Small intestine (tissue), 16 donors: ENCODE measurements at places on chromosomes 13 and 19.
A peak's percentile ranks its signal among the peaks of the same experiment; 100 is the strongest.

- DNase-seq = no peak
These were observed 160.5 kb downstream of the TEX29 start for GRCh38 chr13:111480976-111481375.

DNA sequence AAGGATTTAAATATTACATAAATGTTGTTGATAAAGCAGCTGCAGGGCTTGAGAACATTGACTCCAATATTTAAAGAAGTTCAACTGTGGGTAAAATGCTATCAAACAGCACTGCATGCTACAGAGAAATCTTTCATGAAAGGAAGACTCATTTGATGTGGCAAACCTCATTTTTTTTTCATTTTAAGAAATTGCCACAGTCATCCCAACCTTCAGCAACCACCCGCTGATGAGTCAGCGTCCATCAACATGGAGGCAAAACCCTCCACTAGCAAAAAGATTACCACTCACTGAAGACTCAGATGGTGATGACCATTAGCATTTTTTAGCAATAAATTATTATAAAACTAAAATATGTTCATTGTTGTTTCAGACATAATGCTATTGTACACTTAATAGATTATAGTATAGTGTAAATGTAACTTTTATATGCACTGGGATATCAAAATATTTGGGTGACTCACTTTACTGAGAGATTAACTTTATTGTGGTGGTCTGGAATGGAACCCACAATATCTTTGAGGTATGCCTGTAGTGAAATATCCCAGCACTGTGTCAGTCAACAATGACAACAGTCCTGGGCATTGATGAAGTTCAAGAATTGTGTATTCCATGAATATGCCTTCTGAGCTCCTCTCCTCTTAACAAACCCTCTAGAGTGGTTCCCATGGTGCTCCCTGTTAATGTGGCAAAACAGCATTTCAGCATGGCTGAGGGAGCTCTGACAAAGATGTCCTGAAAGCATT lies 52.4 kb upstream of the SOX21 start:
- DNase-seq = no peak

GRCh38 chr13:44403461-44404056 lies 29.9 kb downstream of the SERP2 start:
- peak; percentile 51 for DNase-seq

- DNase-seq = no peak
These were observed 6.3 kb downstream of the MIDN start for GRCh38 chr19:1254530-1255185.

DNA sequence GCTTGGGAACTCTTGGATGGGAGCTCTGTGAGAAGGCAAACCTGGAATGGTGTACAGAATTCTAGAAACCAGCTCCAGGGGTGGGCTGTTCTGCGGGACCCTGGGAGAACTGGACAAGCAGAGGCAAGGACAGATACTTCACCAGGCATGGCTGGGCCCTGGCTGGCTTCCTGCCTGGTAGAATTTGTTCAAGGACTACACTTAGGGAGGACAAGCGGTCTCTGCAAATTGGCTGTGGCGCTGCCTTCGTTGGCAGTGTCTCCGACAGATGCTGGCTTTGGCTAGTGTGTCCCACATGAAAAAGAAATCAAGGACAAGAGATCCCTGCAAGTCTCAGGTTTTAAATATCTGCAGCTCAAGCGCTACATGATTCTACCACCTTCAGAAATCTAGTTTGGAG lies 12.4 kb downstream of the CEBPG start:
- DNase-seq = no peak

- DNase-seq = no peak
These were observed 166.3 kb upstream of the ARGLU1 start for GRCh38 chr13:106734198-106734597.

DNA sequence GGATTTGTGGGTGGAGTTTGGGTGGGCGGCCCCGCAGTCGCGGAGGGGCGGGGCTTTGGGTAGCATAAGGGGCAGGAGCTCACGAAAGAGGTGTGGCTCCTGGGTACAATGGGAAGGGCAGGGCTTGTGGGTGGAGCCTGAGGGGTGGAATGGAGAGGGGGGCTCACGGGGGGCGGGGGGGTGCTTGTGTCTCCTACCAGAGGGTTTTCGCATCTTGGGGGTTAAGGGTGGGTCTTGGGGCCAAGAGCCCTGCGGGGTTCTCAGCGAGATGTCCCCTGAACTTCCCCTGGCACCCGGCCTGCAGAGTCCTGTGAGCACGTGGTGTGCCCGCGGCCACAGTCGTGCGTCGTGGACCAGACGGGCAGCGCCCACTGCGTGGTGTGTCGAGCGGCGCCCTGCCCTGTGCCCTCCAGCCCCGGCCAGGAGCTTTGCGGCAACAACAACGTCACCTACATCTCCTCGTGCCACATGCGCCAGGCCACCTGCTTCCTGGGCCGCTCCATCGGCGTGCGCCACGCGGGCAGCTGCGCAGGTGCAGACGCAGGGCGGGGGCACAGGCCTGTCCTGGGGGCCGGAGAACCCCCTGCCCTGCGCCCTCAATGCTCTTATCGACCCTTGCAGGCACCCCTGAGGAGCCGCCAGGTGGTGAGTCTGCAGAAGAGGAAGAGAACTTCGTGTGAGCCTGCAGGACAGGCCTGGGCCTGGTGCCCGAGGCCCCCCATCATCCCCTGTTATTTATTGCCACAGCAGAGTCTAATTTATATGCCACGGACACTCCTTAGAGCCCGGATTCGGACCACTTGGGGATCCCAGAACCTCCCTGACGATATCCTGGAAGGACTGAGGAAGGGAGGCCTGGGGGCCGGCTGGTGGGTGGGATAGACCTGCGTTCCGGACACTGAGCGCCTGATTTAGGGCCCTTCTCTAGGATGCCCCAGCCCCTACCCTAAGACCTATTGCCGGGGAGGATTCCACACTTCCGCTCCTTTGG lies 5.1 kb downstream of the FSTL3 start:
- DNase-seq = peak; percentile 89

GRCh38 chr13:79282976-79283375 lies 123.1 kb downstream of the RBM26 start:
- DNase-seq = peak; percentile 40

DNA sequence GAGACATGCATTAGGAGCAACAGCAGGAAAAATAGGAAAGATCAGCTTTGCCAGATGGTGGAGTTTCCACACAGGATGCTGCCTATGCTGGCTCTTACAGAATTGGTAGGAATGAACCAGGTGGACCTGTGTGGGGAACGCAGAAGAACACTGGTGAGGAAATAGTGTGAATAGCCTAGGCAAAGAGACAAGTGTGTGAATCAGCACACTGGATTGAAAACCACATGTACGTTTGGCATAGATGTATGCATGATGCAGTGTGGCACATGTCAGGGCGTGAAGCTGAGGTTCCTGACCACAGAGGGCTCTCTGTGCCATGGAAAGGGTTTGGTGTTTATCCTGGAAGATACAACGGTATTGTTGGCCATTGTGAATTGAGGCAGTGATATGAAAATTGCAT lies 156.5 kb upstream of the SLC10A2 start:
- DNase-seq = no peak

GRCh38 chr13:76887076-76887563 lies 915 bp upstream of the KCTD12 start:
- no peak for DNase-seq

DNA sequence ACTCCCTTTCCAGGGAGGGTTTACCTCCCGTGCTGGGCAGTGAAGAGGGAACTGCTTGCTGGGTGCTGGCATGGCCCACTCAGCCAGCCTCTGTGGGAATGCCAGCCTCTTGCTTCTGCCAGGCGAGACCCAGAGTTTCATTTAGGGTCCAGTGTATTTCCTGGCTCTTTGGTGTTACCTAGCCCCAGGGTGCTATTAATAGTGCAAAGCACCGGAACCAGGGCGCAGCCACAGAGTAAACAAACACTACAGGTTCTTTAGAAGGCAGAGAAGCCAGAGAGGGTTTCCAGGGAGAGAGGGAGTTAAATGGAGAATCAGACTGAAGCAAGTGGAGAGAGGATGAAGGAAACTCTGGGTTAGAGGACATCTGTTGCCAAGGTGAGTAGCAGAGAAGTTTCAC lies 74.9 kb upstream of the SPATA13 start:
- peak; percentile 37 for DNase-seq

DNA sequence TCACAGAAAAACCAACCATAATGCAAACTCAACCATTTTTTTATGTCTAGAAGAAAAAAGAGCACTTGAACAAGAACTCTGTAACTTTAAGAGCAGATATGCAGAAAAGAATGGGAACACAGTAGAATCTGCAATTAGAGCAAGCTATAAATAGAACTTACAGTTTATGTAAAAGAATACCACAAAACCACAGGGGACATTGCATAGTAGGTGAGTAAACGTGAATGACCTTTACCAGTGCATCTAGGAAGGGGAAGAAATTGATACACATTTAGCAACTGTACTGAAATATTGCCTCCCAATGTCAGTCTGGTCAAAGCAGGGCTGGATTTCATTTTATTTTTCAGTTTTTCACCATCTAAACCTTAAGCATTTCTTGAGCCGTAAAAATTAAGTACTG lies 242.2 kb upstream of the EDNRB start:
- DNase-seq = no peak

DNA sequence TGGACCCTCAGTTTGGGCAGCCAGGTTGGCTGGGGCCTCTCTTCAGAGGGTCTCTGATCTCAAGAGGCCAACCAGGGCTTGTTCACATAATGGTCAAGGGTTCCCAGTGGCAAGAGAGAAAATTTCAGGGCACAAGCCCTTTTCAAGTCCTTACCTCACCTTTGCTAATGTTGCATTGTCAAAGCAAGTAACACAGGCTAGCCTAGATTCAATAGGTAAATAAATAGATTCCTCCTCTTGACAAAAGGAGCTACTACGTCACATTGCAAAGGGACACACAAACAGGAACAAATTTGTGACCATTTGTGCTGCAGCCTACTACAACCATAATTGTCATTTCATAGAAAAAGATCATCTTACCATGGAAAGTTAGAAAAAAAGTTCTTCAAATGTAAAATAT lies 33.9 kb upstream of the FRY start:
- no peak for DNase-seq

- no peak for DNase-seq
These were observed 22.2 kb downstream of the FAM187B start for GRCh38 chr19:35206379-35206778.

GRCh38 chr19:7238051-7238450 lies 56.2 kb downstream of the INSR start:
- no peak for DNase-seq

DNA sequence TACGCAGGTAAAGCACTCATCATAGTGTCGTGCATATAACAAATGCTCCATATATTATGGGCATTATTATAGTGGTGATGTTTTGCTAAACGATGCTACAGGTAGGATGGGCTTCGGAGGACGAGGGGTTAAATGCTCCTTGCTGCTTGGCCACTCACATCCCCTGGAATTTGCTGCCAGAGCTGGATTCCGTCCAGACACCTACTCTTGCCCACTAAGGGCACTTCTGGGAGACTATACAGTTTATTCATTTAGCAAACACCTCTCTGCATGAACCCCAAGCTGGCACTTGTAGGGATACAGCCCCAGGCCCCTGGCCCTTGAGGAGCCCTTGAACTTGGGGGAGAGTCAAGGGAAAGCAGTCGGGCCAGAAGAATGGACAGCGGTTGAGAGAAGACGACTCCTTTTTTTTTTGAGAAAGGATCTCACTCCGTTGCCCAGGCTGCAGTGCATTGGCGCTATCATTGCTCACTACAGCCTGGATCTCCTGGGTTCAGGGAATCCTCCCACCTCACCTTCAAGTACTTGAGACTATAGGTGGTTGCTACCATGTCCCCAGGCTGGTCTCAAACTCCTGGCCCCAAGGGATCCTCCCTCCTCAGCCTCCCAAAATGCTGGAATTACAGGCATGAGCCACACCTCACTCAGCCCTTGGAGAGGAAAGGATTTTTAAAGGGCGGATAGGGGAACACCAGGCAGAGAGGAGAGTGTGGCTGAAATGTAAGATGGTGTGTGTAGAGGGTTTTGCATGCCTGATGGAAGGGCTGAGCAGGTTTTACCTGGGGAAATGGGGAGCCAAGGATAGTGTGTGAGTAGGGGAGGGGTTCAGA lies 1.1 kb upstream of the MRPL34 start:
- DNase-seq = no peak

DNA sequence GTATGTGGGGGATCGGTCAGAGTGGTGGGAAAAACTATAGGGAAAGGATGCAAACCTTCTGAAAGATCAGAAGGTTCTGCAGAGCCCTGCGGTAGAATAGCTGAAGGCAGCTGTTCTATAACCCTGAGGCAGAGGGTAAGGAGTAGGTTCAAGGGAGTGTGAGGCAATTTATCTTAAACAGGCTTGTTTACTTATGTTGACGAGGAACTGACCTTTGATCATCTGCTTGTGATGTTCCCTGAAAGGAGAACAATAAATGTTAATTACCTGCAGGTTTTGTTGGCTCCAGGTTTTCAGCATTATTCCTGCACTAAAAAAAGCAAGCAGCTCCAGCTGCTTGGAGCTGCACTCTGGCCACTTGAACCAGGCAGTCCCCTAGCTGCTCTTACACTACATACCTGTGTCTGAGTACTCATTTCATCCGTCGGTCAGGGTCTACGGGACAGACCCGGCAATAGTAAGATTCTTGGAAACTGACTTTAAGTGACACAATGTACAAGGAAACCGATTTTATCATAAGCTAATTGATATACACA lies 202.1 kb downstream of the TBC1D4 start:
- peak; percentile 17 for DNase-seq

DNA sequence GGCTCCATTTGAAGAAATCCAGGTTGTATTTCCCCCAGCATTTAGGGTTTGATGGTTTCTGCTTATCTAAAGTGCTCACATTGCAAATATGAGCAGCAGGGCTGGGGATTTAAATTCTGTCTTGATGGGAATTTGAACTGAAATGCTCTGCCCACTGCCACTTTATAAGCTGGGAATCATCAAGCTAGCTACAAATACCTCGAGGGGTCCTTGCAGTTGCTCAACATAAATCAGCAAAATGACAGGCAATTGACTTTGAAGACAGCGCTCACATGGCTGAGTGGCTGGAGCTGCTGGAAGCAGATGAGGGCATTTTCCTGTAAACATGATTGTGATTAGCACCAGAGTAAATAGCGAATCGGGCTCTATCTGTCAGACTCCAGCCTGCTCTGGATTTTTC lies 39.4 kb upstream of the MEDAG start:
- DNase-seq = no peak

DNA sequence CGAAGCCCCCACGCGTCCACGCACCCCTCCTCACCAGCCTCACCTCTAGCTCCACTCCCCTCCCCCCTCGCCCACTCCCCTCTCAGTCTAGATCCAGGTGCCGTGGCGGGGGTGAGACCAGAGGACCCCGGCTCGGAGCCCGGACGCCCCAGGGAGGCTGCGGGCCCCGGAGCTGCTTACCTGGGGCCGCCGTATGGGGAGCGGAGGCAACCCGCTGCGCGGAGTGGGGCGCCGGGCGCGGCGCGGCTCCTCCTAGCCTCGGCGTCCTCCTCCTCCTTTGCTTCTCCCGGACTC lies 353 bp downstream of the ENOX1 start:
- no peak for DNase-seq

- DNase-seq = peak; percentile 62
These were observed 1.5 kb upstream of the MYADM start for GRCh38 chr19:53865918-53866864.

GRCh38 chr19:12779162-12779993 lies 4.0 kb upstream of the HOOK2 start:
- DNase-seq = no peak
